ENCODE measurements at places on chromosomes 6 and 20.

DNA sequence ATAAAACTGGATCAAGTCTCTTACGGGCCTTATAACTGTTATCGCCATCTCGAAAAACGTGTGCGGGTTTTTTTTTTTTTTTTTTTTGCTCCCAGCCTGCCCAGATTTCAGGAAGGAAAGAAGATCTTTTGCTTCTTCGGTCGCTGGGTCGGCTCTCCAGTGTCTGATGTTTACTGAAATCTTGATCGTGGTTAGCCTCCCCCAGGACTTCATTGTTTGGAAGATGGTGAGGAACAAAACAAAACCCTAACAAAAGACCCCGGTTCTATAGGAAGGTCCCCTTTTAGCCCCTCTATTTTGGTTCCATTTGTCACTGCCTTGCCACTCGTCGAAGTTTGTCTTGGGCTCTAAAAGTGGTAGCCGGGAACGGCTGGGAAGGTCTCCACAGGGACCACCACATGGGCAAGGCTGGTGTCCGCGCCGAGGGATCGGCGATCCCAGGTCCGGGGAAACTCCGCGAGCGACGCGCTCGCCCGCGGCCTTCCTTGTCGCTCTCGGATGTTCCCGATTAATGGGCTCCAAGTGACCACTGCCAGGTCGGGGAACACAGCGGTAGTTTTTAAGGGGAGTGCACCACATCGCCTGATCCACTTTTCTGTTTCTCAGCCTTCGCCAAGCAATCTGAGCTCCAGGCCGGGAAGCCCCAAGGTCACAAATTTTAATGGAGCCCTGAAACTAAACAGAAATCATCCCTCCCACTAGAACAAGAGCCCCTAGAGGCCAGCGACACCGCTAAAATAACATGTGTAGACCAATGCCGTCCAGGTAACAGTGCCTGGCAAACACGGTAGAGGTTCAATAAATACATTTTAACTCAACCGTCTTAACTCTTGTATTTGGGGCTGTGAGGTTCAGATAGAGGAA, 27.0 kb downstream of the TRIM27 start:
- DNase-seq, result peak; percentile 52

GRCh38 chr20:1863296-1863695, 31.9 kb upstream of the SIRPA start:
- no peak for DNase-seq

GRCh38 chr6:45187836-45188235, 140.3 kb upstream of the RUNX2 start:
- DNase-seq, result peak; percentile 2

GRCh38 chr6:80263585-80263984, 157.1 kb downstream of the BCKDHB start:
- DNase-seq, result no peak

GRCh38 chr6:43375693-43376092, 6.2 kb upstream of the ZNF318 start:
- DNase-seq, result no peak

DNA sequence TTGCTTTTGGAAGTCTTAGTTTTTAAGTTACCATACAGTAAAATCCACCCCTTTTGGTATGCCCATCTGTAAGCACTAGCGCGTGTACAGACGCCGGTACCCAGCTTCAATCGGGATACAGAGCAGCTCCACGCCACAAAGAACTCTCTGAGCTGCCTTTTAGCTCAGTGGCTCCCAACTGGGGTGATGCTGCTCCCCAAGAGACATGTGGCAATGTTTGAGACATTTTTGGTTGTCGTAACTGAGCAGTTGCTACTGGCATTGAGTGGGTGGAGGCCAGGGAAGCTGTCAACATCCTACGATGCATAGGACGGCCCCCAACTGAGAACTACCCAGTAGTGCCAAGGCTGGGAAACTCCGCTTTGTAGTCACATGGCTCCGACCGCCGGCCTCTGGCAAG, 73.3 kb downstream of the BMP7 start:
- no peak for DNase-seq

- DNase-seq, result no peak
Observed at GRCh38 chr20:18465536-18466200, 1.2 kb downstream of the DZANK1 start.

GRCh38 chr20:38730167-38730988, 6.1 kb downstream of the SLC32A1 start:
- no peak for DNase-seq
